ENCODE measurements at places on chromosomes 11 and 22.
A peak's percentile ranks its signal among the peaks of the same experiment; 100 is the strongest.

- no peak for DNase-seq
Measured at GRCh38 chr11:112662554-112662953, 298.7 kb upstream of the NCAM1 start.

DNA sequence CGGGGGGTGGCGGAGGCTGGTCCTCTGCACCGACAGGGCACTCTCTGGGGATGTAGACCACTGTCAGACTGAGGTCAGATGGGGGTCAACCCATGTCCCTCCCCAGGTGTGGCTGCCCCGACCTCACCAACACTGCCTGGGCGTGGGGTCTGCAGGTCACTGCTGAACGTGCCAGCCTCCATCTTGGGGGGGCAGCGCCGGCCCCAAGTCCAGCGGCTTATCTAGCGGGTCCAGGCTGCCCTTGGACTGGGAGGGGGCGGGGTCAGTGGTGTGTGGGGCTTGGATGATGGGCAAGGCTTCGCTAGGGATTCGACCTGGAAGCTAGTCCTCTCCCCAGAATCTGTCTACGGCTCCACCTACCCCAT is 178.2 kb downstream of the IGLL1 start:
- DNase-seq: no peak

GRCh38 chr11:44764583-44764982 is 37.8 kb downstream of the TSPAN18 start:
- no peak for DNase-seq

DNA sequence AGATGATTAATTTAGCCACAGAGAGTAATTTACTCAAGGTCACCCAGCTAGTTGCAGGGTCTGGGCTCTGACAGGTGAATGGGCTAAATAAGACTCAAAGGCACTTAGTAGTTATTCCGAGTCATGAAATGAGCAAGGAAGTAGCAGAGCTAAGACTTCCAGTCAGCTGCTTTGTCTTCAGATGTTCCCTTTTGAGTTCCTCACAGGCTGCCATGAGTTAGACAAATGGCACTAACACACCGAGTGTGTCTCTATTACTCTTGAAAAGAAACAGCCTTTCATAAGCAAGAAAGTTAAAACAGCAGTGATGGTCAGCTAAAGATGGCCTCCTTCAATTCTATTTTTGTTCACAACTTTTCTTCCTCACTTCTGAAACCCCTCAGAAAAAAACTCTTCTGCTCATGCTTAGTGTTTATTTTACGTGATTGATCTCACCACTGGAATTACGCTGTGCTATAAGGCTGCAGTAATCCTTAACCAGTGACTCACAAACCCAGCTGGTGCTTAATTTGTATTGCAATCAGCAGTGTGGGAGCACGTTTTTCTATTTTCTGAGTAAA is 389.1 kb downstream of the AASDHPPT start:
- DNase-seq: peak; percentile 35
